Substantia nigra (tissue), 51 donors: ENCODE measurements at places on chromosomes 12 and 14.
A peak's percentile ranks its signal among the peaks of the same experiment; 100 is the strongest.

GRCh38 chr12:20695232-20695631 is at the start of gene SLCO1C1:
Gene SLCO1C1 (plus strand): TSS chr12:20695332. CDS start chr12:20699577, 4,245 bp downstream.
- DNase-seq = peak; percentile 11

DNA sequence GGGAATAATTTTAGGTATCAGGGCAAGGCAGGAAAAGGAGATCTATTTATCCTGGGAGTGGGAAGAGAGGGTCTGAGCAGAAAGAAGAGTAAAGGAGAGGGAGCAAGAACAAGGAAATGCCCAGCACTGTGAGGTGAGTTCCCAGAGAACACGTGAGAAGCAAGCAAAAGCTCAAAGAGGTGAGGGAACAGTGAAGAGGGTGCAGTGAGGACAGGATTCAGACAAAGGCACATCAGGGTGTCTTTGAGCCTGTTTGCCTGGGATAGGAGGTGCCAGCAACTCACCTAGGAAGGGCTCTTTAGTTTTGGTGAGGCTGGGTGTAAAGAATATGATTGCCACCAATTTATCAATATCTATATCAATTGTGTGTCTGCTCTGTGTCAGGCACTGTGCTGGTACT is 88.9 kb upstream of the NRXN3 start:
- no peak for DNase-seq

- no peak for DNase-seq
These were observed 12.1 kb downstream of the MCRS1 start for GRCh38 chr12:49555631-49556390.

DNA sequence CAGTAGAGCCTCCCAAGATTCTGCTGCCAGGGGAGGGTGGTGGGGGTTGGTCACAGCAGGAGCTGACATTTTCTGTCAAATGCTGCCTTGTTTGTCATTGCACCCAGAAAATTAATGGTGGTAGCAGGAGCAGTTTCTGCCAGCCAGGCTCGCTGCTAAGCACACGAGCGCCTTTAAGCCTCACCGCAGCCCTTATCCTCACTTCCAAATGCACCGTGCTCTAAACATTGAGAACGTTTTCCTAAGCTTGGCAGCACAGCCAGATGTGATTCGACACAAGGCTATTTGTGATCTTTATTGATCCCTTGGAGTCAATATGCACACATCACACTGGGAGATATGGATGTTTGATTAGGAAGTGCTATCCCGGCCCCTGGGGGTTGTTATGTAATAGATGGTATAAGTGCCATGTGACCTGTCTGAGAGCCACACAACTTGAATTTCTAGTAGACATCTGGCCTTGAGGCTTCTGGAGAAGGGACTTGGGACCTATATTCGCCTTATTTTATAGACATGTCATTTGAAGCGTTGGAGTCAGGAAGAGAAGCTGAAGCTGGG is 31.6 kb upstream of the BEGAIN start:
- no peak for DNase-seq

DNA sequence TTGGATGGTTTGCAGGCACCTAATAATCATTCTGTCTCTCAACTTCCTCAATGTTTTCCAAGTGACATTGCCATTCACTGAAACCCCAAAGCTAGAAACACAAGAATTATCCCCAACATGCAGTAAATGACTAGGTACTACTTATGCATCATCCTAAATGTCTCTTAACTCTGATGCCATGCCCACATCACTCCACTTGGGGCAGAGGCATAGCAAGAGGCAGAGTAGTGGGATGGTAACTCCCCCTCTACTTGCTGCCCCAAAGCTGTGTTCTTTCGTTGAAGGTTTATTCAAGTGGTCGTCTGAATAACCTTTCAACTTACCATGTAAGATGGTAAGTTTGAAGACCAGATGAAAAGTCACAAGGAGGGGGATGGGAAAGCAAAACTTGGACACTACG is 77.9 kb upstream of the SOX5 start:
- no peak for DNase-seq

GRCh38 chr12:119576915-119577314 is 16.7 kb upstream of the TMEM233 start:
- no peak for DNase-seq

- no peak for DNase-seq
These were observed 13.1 kb upstream of the LGR5 start for GRCh38 chr12:71426300-71427047.

GRCh38 chr14:56895154-56895553 is 84.9 kb upstream of the OTX2 start:
- no peak for DNase-seq

DNA sequence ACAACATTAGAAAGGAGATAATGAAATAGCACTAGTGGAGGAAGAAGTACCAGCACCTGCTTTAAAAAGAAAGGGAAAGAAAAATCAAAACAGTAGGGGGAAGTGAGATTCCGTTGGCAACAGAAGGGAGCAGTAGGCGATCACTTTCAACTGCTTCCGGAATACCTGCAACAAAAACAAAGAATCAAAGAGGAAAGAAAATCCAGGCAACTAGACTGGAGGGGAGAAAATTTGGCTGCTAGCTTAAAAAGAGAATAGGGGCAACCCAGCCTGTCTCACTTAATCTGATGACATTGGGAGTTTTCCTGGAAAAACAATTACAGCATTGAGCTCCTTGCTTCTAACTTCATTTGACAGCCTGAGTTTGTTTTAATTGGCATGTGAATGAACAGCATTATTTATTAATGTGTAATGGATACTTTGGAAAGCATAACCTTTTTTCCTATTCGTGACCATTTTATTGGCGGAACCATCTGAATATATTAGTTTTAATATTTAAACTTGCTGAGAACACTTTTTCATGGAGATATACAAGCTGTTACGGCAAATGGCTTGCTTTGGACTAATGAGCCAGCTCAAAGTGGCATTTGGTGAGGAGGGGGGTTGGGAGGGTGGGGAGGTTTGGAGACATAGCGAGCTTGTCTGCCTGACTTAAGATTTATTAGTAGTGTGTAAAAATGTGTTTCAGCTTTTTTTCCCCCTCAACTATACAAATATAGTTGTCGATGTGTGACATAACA is 2.5 kb upstream of the DACT1 start:
- DNase-seq = no peak

DNA sequence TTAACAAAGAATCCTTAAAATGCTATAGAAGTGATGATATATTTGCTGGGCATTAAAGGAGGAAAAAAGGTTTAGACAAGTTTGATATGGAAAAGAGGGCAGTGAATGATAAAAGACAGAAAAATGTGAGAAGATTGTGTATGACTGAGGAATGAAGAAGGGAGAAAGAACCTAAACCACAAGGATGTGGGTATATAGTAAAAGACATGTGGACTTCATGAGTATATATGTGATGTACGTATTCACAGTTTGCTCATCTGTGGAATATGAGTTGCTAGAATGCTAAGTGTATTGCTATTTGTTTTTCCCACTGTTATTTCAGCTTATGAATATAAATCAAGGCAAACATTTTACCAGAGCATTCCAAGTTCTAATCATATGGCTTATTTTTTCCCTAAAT is 2.1 kb upstream of the SLC16A7 start:
- no peak for DNase-seq

GRCh38 chr14:98946940-98947339 is 325.1 kb downstream of the BCL11B start:
- DNase-seq = no peak

DNA sequence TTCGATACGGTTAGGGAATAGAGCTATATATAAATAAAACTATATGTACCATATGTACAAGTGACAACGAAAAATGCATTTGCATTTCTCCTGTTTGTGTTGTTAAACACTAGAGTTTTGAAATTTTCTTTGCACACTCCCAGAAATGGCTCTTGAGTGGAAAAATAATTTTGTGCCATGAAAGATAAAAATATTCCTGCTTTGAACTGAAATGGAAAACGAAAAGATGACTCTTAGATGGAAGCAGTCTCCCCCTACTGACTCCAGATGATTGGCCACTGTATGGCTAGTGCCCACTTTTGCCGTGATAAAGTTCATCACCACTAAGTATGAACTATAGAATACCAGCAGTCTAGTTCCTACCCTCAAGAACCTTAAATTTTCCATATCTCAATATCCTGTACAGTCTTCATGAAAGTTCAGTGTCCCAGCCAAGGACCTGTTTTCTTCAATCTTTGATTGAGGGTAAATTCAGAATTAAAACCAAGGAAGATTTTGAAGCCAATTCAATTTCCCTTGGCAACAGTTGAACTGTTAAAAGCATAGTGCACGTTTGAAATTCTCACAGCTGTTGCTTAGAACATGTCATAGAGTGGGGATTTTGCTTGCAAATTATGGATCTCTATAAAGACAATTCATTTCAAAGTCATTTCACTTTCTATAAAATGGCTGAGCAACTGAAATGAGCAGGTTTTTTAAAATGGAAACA is 1.6 kb upstream of the PPP2R5E start:
- DNase-seq = no peak

- no peak for DNase-seq
These were observed 93.7 kb upstream of the EEA1 start for GRCh38 chr12:93022603-93023340.

- DNase-seq = no peak
These were observed 65.4 kb downstream of the TAOK3 start for GRCh38 chr12:118307069-118307954.

GRCh38 chr14:68716698-68717097 is 76.2 kb downstream of the ZFP36L1 start:
- DNase-seq = no peak
